ENCODE measurements at places on chromosomes 5 and 9. TPM values are rescaled to one million over a fixed set of nuclear protein-coding genes. Genes with fewer than 3 reads are reported as not detected.

The STC2 gene
- 12.6 TPM for total RNA-seq

The PCDHA1 gene
- not detected for total RNA-seq

The ZNF883 gene
- not detected for total RNA-seq

The CEP78 gene
- total RNA-seq: 53.4 TPM

The RHOBTB3 gene
- total RNA-seq: 175 TPM

The PCDHA12 gene
- total RNA-seq: not detected

The MZB1 gene
- total RNA-seq: not detected

The PSIP1 gene
- 35.3 TPM for total RNA-seq

- no peak for DNase-seq
Measured at GRCh38 chr9:98530275-98530674, 178.5 kb downstream of the GABBR2 start.

DNA sequence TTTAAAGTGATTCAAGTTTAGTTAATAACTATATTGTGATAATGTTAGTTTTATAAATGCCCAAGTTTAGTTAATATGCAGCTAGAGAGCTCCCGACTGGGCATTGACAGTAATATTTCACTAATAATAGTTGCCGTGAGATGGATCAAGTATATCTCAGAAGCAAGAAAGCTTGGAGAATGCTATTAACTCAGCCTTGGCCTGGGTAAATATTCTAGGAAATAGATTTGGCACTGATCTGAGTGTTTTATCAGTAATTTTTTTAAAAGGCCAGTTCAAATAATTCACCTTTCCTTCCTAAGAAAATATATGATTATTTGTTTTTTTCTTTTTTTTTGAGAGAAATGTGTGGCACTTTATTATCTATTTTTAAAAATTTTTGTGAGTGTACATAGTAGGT lies 305.3 kb downstream of the CSNK1G3 start:
- DNase-seq: no peak

DNA sequence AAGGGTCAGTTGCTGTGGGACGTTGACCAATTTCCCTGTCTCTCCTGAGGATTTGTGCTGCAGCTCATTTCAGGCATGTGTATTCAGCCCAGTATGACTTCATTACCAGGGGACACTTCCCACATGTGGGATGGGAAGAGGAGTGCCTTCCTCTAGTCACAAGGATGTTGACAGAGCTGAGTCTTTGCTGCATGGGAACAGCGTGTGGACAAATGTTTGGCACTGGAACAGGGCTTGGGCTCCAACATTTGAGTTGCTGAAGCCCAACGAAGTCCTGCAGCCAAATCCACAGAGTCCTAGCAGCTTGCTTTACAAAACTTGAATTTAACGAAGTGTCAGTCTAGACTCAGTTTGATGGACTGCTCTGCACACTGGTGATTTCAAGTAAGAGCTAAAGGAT lies 283.2 kb downstream of the SH3GL2 start:
- DNase-seq: no peak

DNA sequence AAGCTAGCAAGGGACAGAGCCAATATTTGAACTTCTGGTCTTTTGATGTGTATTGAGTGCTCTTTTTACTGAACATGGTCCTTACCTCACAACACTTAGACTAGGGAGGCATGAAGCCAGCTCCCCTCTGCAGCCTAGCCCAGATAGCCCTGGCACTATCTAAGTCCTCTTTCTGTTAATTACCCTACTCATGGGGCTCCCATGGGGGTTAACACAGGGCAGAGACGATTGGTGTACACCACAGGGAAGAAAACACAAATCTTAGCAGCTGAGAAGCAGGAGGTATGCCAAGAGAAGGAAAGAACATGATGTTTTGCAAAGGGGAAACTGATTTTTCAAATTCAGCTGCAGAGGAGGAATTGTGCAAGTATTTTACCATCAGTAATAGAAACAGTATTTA lies 383.8 kb downstream of the TMEM232 start:
- DNase-seq: no peak

DNA sequence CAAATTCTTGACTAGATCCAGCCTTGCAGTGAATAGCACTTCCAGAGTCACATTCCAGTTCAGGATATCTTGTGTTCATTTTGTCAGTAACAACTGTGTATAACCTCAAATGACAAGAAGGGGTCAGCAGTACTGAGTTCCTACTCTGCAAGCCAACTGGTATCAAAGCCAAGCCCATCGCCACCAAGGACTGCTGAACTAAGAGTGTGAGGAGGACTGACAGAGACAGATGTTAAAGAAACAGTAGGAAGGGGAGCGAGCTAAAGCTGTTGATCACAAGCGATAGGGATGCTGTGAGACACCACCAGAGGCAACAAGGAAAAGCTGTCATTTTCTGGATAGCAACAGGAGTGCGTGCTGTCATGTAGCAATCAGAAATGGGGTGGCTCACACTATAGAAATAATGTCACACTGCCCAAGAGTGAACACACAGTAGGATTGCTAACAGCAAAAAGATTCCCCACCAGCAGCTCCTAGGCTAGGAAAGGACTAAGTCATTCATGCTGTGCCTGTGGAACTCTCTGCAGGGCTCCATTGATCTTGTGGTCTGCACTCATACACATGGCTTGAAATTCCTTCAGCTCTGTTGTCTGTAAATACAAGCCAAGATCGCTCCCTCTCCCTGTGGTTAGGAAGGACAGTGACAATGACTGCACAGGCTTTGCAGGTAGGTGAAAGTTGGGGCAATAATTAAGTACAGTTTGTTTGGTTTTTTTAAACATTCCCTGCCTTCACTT lies 658.6 kb downstream of the NR2F1-AS1 start:
- no peak for DNase-seq

GRCh38 chr5:54561651-54562050 lies 44.1 kb downstream of the SNX18 start:
- DNase-seq: no peak

DNA sequence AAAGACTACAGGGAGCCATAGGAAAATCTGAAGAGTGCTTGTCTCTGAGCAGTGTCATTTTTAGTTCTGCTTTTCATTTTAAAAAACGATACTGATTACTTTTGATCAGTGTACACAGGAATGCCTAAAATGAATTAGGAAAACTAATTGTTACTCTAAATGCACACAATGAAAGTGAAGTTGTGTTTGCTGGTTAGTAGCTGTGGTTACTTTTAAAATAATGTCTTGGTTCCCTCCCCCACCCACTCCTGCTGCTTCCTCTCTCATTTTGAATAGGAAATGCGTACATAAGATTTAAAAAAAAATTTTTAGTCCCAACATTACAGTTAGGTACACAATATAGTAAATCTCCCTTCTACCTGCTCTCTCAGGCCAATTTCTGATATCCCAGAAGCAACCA lies 47.5 kb upstream of the PLPP1 start:
- no peak for DNase-seq

DNA sequence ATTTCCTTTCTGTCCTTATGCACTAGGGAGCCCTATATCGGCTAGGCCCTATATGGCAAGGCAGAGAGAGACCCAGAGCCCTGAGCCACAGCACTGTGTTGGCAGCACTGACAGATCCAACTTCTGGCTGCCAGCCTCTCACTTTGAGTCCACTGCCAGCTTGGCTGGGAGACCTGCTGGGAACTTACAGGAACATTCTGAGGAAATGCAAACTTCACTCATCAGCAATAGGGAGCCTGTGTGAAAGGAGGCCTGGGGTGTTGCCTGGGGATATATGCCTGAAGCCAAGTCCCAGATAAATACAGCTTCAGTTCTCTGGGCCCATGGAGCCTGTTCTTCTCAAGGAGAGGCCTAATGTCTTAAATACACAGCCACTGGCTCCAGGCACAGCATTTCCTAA lies 78.0 kb downstream of the ADRB2 start:
- DNase-seq: no peak

DNA sequence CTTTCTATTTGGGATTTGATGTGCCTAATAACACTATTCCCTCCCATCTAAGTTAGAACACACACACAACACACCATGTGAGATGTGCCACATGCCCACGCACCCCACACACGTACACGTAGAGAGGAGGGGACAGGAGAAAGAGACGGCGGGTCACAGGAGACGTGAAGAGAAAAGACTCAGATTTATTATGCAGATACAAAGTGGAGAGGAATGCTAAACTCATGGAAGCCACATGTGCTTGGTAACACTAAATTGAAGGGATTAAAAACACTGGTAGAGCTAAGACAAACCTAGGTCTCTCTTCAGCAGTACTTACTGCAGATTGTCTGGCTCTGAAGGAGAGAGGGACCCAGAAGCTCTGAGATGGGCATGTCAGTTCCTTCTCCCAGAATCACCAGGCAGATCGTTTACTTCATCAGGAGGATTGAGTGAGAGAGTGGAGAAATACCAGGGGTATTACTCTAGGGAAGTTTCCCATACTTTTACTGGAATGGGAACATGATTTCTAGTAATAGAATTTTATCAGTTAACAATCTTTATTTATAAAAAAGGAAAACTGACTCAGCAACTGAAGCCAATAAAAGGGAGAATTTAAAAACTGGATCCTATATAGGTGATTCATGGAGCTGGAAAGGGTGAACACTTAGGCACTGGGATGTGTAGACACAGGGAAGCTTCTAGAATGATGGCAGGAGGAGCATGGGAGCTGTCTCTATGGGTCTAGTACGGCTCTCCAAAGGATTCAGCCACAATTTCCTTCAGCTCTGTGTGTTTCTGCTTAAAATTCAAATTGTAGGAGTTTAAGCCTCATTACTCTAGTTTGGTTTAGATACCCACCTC lies 139.4 kb downstream of the MACIR start:
- no peak for DNase-seq

GRCh38 chr5:146032911-146033310 lies 72.5 kb downstream of the PLAC8L1 start:
- DNase-seq: peak; percentile 59

DNA sequence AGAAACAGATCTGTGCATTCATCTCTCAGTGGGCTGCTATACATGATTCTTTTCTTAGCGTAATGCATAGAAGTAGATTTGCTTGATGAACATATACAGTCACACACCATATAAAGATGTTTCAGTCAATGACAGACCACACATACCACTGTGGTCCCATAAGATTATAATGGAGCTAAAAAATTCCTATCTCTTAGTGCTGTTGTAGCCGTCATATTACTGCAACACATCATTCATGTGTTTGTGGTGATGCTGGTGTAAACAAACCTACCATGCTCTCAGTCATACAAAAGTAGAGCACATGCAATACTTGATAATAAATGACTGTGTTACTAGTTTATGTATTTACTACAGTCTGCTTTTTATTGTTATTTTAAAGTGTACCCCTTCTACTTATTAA lies 214.3 kb downstream of the ARHGAP26 start:
- peak; percentile 60 for DNase-seq

DNA sequence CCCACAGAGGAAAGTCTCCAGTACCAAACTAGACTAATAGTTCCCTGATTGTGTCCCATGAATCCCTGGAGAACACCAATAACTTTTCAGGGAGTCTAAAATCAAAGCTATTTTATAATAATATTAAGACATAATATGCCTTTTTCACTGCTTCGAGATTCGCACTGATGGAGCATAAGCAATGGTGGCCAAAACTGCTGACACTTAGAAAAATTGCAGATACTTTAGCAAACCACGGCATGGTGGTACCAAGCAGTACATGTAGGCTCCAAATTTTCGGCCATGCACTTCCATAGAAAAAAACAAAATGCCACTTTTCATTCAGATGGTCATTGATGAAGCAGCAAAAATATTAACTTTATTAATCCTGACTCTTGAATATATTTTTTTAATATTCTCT lies 100.3 kb upstream of the PCSK1 start:
- DNase-seq: no peak

GRCh38 chr9:18260521-18260920 lies 213.4 kb upstream of the ADAMTSL1 start:
- peak; percentile 18 for DNase-seq

GRCh38 chr9:36940500-36940853 lies 93.6 kb downstream of the PAX5 start:
- DNase-seq: no peak

GRCh38 chr5:173612948-173613347 lies 3.5 kb downstream of the BOD1 start:
- no peak for DNase-seq

DNA sequence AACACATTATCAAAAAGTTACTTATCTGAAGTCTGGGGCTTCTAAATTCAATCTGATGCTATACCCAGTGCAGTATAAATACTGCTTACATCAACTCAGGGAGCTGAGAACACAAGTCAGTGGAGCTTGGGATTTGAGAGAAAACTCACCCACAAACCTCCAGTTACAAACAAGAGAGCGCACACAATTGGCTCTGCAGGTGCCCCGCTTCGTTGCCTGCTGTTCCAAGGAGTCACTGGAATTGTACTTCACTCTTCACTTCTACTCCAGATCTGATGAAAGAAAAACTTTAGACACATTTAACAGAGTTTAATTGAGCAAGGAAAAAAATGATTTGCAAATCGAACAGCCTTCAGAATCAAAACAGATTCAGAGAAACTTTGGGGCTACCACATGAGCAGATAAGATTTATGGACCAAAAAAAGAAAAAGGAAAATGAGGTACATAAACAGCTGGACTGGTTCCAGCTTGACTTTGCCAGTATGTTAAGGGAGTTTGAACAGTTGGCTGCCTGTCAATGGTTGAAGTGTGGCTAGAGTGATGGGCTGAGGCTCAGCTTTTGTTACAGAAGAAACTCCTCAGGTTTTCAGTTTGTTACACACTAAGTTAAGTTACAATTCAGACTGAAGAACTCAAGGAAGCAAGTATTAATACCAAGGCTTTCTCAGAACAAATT lies 156.6 kb downstream of the AOPEP start:
- no peak for DNase-seq

DNA sequence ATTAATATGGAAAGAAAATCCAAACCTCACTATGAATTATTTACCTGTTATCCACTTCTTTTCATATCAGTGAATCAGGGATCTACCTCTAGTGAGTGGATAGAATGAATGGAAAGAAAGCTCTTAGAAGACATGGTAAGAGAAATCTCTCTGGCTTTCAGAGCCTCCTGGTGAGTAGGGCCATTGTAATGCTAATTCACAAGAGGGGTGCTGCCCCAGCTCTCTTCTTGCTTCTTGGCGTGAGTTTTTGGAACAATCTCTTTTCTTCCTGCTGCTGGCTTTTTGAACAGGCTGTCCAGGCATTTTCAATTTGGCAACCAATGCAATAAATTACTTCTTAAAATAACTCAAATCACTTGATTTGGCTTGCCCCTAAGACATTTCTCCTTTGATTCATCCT lies 49.9 kb upstream of the KCNN2 start:
- no peak for DNase-seq

DNA sequence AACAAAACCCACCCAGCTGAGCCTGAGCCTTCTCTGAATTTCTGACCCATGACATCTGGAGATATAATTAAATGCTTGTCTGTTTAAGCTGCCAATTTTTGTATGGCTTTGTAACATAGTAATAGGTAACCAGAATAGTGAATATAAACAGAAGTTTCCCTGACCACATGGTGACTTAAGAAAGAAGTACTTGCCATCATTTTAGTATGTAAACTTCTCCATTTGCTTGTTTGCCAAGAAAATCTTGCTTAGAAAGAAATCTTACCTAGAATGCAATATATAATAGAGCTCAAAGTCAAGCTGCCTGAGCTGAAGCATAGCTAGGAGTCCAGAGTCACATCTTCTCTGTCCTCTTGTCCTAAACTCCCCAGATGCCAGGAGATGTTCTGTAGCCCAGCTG lies 117.0 kb downstream of the PCSK1 start:
- no peak for DNase-seq
